Stimulated activated CD4-positive, alpha-beta T cell treated with anti-CD3 and anti-CD28 coated beads, Interleukin-12 subunit alpha, Interleukin-12 subunit beta, amount 100 ng/mL, for 48 hours (primary cell): ENCODE measurements at places on chromosomes 5 and 9.
A peak's percentile ranks its signal among the peaks of the same experiment; 100 is the strongest.

GRCh38 chr5:173283318-173284288, 44.6 kb downstream of the STC2 start:
- DNase-seq, result peak; percentile 57

GRCh38 chr5:174617910-174618309, 106.5 kb upstream of the MSX2 start:
- DNase-seq, result no peak

- DNase-seq, result no peak
These were observed 505.0 kb downstream of the ELAVL2 start for GRCh38 chr9:23321049-23321448.

GRCh38 chr5:67166460-67167285, 29.9 kb downstream of the CD180 start:
- peak; percentile 80 for DNase-seq

DNA sequence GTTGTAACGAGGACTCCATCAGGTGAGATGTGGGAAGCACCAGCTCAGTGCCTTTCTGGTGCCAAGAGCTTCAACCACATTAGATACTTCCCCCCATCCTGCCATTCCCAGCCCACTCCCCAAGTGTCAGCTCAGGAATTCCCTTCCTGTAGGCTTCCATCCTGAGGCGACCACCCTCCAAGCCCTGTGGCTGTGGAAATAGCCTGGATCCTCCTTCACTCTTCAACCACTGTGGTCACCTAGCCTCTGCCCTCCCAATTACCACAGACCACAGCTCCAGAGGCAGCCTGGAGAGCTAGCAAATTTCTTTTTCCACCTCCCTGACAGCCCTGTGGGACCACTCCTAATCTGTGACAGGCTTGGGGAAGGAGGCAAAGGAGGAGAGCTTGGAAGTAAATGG, 219.8 kb upstream of the MAP3K1 start:
- no peak for DNase-seq

GRCh38 chr5:32432633-32433032, 11.9 kb downstream of the ZFR start:
- no peak for DNase-seq

DNA sequence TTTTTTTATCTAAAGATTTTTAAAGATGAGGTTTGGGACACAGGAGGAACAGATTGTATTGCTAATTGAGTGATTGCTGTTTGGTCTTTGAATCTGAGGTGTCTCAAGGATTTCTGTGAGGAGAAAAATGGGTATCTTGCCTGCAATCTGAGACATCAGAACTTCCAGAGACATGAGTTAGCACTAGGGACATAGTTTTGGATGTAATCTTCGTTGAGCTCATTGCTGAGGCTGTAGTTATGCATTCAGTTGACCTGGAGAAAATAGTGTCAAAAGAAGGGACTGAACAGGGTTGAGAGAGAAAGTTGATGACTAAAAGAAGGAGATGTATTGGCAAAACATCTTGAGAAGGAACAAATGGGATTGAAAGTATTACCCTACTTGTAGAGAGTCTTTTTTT, 24.6 kb downstream of the C9orf85 start:
- DNase-seq, result no peak

DNA sequence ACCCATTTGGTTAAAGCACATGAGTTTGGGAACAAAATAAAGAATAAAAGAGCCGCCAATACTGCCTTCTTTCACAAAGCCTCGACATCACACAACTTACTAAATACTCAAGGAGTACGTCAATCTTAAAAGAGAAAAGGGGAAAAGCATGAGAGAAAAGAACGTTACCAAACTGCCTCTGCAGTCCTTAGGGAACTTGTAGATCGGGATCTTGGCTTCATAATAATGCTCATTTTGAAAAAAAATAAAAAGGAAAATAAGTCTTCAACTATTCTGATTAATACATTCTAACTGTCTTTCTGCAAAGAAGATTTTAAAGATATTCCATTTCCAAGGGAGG, 618.4 kb downstream of the PDE4D start:
- no peak for DNase-seq

- DNase-seq, result no peak
These were observed 172.4 kb upstream of the STK32A start for GRCh38 chr5:147062427-147062826.

DNA sequence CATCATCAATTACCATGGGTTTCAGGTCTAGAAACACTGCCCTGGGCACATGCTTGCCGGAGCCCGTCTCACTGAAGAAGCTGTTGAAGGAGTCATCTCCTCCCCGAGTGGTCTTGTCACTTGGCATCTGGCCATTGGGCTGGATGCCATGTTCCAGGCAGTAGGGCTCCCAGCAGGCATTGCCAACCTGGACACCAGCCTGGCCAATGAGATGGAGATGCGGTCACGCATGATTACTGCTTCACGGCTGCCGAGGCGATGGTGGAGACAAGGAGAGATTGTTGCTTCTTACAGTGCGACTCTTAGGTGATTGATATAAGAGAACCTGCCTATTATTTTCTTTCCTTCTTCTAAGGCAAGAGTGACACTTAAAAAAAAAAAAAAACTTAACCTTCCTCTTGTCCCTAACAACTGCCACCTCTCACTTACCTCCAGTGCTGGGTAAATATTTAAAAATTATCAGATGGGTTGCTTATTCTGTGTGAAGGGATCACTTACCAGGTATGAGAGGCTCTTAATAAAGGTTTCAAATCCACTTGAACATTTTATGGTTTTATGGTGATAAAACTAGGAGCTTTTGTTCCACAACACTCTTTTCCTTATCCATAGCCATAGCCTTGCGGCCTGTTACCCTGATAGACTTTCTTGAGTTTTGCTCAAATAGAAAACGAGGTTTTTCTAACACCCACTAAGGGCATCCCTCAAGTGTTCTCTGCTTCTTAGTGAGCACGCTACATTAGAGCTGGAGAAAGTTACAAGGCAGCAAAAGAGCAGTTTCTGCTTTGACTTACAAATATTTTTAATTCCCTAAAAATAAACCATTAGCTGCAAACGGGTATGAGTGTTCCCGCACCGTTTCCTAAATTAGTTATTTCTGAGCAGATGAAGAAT, 41.2 kb downstream of the NIM1K start:
- no peak for DNase-seq

DNA sequence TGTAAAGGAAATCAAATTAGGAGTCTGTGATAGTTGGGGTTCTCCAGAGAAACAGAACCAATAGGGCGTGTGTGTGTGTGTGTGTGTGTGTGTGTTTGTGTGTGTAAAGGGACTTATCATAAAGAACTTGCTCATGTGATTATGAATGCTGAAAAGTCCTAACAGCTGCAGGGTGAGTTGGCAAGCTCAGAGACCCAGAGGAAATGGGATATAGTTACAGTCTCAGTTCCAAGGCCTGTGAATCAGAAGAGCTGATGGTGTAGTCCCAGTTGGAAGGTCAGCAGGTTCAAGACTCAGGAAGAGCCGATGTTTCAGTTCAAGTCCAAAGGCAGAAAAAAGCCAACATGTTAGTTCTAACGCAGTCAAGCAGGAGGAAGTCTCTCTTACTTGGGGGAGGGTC, 214.2 kb downstream of the ELAVL2 start:
- no peak for DNase-seq

DNA sequence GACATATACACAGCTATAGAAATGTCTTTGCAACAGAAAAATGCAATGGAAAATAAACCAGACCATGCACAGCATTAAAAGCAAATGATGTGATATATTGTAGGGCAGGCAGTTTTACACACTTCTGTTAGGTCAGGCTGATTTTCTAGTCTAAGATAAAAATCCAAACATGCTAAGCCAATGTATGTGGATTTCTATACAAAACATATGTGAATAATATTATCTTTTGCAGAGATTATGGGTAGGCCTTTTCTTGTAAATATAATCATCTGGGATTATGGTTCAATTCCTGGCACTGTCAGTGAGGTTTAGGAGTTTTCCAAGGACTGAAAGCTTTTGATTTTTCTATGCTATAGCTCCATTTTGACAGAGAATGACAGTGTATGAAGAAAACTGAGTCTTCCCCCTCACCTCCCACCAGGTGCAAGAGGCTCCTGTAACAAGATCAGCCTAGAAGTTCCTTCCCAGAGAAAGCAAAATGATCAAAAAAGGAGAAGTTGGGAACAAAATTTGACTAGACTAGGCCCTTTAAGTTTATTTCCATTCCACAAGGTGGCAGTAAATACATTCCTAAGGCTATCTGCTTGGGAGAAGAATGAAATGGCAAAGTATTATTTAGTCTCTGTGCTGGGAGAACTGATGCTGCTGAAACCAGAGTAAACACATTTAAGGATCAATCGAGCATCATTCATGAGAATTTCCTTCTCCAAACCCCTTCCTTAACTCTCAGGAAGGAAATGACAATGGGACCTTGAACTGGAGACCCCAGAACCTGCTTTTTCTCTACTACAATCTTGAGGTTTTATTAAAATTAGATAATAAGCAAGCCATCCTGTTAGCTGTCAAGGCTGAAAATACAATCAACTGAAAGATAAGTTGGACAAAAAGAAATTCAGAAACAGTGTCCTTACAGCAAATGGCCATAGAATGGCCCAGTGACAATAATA, 133.0 kb upstream of the TUT7 start:
- DNase-seq, result no peak

- DNase-seq, result no peak
These were observed 92.5 kb downstream of the TLR4 start for GRCh38 chr9:117796681-117797080.

DNA sequence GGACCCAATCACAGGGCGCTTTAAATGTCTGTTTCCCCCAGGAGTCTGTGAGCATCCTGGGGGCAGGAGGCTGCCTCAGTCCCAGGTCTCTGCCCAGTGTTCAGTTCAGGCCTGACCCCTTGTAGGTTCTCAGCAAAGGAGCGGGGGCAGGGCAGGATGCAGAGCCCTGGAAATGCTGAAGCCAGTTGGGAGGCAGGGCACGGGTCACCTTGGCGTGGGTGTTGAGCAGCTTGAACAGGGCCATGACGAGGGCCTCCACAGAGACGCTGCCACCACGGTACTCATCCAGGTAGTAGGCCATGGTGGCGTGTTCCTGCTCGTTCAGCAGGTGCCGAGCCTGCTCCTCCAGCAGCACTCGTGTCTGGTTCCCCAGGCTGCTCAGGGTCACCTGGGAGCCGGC, 36.3 kb upstream of the AKNA start:
- no peak for DNase-seq

DNA sequence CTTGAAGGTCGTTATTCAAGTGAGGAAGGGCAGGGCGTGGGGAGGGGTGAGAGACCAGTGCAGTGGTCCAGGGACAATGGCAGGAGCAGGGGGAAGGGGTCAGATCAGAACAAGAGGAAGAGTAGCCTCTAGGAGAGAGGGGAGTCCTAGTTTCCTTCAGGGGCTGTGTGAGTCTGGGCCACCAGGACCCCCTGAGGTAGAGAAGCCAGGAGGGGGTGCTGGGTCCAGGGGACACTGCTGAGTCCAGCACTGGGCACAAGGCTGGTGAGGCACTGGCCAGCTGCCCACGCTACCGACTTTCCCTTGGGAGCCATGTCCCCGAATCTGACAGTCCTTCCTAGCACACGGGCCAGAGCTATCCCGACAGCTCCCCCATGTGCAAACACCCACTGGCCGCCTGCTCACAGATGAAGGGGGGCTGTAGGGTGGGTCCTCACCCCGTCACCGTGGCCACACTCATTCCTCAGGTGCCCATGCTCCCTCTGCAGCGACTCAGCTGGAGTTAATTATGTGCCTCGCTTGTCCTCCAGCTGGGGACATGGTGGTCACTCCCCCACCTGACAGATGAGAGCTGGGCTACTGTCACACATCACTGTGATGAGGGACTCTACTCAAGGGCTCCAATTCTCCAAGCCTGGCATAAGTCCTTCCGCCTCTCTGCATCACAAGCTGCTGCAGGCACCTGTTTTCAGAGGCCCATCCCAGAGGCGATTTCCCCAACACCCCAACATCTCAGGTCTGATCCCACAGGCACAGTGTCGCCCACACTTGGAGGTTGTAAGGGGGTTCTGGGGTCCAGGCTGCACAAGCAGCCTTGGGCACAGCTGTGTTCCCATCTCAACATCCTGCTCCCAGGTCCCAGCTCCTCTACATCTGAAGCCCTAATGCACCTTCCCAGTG, 115.1 kb downstream of the GABBR2 start:
- DNase-seq, result no peak

- no peak for DNase-seq
These were observed 225.6 kb downstream of the ARHGEF28 start for GRCh38 chr5:73851471-73852181.

- no peak for DNase-seq
These were observed 175.9 kb downstream of the KIF4B start for GRCh38 chr5:155189476-155189875.

DNA sequence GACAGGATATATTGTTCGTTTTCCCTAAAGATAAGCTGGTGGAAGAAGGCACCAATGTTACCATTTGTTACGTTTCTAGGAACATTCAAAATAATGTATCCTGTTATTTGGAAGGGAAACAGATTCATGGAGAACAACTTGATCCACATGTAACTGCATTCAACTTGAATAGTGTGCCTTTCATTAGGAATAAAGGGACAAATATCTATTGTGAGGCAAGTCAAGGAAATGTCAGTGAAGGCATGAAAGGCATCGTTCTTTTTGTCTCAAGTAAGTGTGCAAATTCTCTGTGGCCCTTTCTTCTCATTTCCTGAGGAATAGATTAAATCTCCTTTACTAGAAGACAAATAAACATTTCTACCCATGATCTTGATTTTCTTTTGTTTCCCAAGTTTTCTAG, 38.0 kb downstream of the OSMR start:
- no peak for DNase-seq

GRCh38 chr9:124675261-124676158, 95.6 kb downstream of the NR6A1 start:
- DNase-seq, result no peak

DNA sequence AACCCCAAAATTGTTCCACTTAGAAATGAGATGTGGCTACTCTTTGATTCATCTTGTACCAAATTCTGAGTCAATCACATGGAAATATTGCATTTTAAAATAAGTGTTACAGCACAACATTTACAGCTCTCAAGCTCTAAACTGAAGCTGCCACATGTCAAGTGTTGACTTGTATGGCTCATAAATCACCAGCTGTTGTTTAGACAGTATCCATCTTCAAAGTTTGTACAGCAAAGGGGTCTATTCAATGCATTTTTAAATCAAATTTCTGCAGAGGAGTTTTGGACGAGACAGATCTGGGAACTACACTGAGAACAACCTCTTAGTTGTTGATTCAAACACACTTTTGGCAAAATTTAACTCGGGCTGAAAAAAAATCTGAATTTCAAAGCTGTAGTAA, 31.4 kb downstream of the CHSY3 start:
- DNase-seq, result no peak

DNA sequence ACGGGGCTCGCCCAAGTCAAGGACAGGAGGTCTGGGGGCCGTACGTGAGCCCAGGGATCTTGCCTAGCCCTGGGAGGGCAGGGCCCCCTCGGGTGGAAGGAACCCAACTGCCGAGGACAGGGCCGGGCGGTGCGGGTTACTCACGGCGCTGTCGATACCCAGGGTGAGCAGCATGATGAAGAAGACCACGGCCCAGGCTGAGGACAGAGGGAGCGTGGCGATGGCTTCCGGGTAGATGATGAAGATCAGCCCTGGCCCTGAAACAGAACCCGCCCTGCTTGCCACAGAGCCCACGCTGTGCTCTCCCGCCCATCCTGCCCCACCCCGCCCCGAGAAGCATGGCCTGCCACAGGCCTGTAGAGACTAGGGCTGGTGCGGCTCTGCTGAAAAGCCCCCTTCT, 34.1 kb downstream of the SLC6A3 start:
- DNase-seq, result no peak
